Dorsolateral prefrontal cortex (tissue), 122 donors: ENCODE measurements at places on chromosomes 4 and X. TPM values are rescaled to one million over a fixed set of nuclear protein-coding genes. Genes with fewer than 3 reads are reported as not detected.

Gene CA5B
- 14.1 TPM for total RNA-seq

Gene OTC
- not detected for total RNA-seq

DNA sequence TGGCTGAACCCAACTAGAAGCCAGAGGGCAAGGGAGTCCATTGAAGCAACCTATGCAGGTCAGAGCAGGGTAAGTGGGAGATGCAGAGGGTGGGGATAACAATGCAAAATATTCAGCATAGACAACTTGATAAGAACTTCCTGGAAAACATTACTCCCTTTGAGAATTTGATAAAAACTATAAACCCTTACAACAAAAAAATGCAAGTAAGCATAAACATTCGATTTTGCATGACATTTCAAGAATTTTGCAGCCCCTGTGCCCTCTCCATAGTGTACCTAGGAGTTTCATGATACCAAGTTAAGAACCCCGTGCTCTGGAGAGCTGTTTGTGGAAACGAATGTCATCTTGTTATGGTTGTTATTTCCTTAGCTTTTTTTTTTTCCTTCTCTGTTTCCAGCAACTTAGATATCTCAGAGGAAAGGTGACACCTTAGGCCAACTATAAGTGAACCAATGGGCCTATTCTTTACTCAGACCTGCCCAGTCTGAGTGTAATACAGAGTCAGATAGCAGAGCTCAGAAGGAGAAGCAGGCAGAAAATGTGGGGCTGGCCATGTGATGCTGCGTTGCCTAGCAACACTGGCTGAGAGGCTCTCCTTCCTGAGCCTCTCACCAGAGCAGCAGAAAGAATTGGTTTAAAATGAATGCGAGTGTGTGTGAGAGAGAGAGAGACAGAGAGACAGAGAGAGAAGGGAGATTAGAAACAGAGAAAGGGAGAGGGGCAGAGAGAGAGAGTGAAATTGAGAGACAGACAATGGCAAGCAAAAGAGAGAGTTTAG is 36.7 kb upstream of the GABRQ start:
- DNase-seq: peak; percentile 71

DNA sequence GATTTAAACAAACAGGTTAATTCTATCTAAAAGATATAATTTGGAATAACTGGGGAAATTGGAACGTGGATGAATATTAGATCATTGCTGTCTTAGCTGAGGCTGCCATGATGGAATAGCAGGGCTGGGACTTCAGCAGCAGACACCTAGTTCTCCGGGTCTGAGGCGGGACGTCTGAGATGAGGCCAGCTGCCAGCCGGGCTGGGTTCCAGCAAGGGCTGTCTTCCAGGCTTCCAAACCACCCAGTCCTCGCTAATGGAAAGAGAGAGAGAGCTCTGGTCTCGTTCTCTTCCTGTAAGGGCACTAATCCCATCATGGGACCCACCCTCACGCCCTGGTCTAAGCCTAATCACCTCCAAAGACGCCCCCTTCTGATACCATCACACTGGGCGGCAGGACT is 85.7 kb downstream of the ADRA2C start:
- DNase-seq: no peak

DNA sequence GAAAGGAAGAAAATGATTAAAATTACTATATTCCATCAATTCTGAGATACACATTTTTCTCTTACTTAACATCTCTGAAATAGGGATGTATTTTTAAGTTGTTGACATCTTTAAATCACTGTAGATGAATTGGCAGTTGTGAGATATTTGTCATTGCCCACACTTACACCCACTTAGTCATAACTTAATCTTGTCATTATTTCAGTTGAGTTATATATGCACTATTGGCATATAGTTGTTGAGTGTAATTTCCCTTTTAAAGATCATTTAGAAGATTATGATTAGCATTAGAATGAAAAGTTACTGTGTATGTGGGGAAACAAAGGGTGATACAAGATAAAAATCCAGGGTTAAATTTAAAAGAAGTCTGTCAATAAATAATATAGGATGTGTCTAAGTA is 2.2 kb downstream of the AIMP1 start:
- no peak for DNase-seq

DNA sequence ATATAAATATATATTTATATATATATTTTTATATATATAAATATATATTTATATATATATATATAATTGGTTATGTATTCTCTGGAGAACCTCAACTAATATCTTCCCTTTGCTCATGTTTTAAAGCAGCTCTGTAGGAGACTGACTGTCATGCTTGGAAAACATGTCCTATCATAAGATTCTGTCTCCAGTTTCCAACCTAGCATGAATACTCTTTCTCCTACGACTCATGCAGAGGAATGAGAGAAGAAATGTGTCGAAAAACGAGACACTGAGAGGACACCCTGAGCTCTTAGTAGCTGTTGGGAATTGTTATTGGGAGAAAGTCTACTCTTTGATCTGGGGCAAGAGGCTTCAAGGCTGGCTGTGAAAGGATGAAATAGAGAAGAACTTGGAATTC is 166.5 kb upstream of the SLIT2 start:
- DNase-seq: no peak
